ENCODE measurements at places on chromosomes 7 and 10.

DNA sequence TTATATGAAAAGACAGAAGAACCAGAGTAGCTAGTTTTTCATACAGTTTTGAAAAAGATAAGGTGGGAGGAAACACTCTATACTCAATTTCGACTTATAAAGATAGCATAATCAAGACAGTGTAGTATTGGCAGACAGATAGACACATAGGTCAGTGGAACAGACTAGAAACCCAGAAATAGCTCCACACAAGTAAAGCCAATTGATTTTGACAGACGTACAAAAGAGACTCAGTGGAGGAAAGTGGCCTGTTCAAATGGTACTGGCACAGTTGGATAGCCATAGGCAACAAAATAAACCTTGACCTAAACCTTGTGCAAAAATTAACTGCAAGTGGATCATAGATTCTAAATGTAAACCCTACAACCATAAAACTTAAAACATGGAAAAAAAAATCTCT is 46.8 kb downstream of the MAPK8 start:
- no peak for DNase-seq

- no peak for DNase-seq
Measured at GRCh38 chr10:110641256-110641655, 2.9 kb upstream of the RBM20 start.

- no peak for DNase-seq
Measured at GRCh38 chr7:96238474-96238873, 83.4 kb downstream of the SLC25A13 start.

DNA sequence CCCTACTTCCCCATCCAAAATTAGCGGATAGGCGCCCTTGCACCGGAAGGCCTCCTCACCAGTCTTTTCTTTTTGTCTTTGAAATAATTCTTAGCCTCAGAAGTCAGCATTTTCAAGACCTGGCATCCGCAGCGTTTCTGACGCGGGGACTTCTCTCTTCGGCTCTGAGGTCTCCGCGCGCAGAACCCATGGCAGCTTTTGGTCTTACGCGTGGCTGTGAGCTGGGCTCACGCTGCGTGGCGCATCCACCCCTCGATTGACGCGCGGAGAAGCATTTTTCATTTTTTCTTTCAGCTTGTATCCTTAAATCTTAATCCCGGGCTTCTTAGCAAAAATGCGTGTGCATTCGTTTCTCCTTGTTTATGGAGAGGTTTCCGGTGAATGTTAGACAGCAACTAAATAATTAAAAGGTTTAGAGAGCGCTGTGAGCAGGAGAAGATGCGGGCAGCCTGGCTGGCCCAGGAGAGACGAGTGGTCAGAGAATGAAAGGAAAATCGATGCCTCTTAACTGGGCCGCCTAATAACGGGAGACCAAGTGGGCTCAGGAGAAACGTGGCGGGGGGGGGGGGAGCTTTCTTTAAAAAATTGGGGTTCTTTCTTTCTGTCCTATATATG is 2.0 kb upstream of the GATA3 start:
- no peak for DNase-seq

- no peak for DNase-seq
Measured at GRCh38 chr7:51129527-51130472, 186.8 kb downstream of the COBL start.

DNA sequence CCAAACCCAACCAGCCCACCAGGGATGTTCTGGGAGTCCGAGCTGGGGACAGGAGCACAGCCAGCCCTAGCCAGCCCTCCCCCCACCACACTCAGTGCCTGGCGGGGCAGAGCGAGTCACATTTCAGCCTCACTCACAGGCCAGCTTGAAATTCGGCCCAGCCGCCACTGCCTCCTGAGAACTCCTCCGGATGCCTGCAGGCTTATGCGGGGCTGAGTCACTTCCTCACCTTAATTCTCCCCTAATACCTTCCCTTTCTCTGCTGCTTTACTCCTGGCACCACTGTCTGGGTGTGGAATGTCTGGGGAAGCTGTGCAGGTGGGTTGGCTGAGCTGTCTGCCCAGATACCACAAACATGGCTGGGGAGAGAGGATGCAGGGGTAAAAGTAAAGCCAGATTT is 22.6 kb upstream of the DLG5 start:
- DNase-seq: no peak

DNA sequence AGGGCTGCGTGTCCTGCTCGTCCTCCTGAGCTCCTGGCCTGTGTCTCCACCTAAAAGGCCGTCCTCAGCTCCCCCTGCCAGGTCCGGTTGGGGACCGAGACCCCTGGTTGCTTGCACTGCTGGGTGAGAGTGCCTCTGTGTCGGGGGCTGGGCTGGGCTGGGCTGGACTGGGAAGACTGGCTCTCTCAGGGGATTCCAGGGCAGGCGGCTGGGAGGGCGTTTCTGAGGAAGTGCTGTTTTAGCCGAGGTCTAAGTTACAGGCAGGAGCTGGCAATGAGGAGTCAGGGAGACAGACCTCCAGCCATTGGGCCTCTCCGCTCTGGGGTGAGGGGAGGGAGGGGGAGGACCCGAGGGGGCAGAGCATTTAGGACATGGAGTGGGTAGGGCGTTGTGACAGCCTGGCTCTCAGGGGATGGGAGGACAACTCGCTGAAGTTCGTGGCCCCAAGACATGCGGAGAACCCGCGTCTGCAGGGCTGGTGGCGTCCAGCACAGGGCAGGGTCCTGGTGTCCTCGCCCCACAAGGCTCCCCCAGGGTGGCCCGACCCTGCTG is 20.9 kb downstream of the FOXK1 start:
- DNase-seq: no peak

- no peak for DNase-seq
Measured at GRCh38 chr7:109895536-109895935, 1195.4 kb upstream of the LRRN3 start.

- peak; percentile 22 for DNase-seq
Measured at GRCh38 chr7:108459922-108460551, 3.8 kb upstream of the NRCAM start.

DNA sequence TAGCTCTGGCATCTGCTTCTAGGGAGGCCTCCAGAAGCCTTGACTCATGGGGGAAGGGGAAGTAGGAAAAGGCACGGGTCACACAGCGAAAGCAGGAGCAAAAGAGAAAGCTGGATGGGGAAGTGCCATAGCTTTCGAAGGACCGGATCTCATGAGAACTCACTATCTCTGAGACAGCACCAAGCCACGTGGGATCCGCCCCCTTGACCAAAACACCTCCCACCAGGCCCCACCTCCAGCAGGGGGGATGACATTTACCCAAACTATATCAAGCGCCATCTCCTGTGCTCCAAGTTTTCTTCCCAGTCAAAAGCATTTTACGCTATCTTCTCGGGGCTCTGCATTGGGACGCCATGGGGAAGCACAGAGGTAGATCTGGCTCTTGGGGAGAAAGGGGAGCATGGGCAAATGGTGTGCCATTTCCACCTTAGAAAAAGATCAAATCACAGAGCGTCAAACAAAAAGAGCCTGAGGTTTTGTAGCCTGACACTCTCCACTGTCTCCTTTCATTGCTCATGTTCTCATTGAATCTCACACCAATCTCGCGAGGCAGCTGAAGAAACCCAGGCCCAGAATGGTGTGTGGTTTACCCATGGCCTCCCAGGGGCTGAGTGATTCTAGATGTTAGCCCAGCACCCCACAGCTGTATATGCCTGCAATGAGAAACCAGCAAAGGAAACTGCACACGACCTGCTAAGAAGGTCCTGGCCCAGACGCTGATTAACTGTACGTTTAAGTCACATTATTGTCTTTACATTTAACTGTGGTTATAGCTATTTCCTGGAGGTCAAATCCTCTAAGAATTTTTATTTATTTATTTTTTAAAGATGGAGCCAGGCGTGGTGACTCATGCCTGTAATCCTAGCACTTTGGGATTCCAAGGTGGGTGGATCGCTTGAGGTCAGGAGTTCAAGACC is 8.1 kb upstream of the OLAH start:
- DNase-seq: peak; percentile 40

DNA sequence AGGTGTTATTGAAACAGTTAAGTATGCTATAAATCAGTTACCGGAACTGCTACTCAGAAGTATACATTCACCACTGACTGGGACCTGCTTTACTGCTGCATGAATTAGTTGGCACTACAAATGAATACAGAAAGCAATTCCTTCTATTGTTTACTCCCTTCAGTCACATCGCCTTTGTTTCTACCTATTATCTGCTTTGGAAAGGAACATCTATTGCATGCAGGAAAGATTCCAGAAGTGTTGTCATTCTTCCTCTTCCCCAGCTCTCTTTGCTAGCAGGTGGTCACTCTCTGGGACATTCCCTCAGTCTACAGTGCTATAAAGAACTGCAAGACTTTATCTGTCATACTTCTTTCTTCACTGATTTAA is 131.3 kb downstream of the ANK3 start:
- no peak for DNase-seq

GRCh38 chr7:84705079-84705478 is 481.8 kb downstream of the SEMA3D start:
- DNase-seq: no peak

DNA sequence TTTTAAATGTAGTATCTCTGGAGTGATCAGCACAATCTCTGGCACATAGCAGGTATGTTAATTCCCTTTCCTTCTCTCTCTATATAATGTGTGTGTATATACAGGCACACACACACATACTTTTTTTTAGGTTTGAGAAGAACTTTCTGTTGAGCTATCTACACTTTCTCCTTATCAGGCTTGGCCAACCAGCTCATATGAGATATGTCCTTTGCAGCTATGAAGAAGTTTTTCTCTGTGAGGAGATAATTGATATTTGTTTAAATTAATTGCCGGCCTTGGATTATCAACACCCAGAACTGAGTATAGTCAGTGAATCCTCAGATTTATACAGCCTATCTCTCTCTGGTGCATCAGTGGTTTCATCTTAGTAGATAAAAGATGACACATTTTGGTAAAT is 2.3 kb upstream of the MCU start:
- no peak for DNase-seq

- no peak for DNase-seq
Measured at GRCh38 chr7:67863911-67864310, 867.3 kb downstream of the TYW1 start.

DNA sequence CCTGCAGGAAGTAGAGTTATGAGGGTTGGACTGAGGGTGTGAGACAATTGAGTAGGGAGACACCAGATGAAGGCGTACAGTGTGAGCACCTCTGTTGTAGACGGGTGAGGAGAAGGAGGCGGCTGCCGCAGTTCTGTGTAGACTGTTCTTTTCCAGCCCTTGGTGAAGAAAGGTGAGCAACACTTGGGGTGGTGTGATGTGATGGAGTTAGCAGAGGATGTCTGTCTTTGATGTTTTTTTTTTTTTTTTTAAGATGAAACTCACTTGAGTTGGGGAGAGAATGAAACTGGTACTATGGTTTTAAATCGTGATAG is 42.8 kb upstream of the RNF216 start:
- no peak for DNase-seq

DNA sequence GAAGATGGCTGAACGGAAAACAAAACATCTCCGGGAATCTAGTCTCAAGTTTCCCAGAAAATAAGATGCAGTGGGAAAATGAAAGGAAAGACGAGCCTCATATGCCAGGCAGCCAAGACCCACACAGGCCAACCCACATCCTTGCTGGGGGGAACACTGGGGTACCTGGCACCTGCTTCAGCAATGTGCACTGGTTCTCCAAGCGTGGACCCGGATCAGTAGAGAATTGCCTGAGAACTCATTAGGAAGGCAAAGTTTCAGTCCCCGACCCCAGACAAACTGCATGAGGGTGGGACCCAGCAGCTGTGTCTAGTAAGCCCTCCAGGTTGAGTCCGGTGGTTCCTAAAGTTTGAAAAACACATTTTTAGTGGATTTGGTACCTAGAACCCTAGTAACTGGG is 18.4 kb downstream of the FAM53B start:
- no peak for DNase-seq

GRCh38 chr7:151745706-151746105 is 131.2 kb downstream of the PRKAG2 start:
- DNase-seq: no peak

DNA sequence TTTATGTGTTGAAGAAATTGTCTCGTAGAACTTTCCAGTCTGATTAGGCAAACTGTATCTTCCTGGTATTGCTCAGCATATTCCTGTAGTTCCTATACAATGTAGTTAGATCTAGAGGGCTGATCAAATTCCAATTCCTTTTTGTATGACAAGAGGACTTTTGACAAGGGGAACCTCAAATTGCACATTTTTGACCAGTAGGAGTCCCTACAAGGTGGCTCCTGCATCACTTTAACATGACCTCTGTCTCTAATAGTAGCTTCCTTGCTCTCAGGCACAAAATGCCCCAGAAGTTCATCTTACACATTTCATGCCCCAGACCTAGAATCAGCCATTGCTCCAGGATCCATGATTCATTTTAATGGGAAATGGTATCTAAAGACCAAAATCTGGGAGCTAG is 18.7 kb downstream of the HERPUD2 start:
- no peak for DNase-seq

DNA sequence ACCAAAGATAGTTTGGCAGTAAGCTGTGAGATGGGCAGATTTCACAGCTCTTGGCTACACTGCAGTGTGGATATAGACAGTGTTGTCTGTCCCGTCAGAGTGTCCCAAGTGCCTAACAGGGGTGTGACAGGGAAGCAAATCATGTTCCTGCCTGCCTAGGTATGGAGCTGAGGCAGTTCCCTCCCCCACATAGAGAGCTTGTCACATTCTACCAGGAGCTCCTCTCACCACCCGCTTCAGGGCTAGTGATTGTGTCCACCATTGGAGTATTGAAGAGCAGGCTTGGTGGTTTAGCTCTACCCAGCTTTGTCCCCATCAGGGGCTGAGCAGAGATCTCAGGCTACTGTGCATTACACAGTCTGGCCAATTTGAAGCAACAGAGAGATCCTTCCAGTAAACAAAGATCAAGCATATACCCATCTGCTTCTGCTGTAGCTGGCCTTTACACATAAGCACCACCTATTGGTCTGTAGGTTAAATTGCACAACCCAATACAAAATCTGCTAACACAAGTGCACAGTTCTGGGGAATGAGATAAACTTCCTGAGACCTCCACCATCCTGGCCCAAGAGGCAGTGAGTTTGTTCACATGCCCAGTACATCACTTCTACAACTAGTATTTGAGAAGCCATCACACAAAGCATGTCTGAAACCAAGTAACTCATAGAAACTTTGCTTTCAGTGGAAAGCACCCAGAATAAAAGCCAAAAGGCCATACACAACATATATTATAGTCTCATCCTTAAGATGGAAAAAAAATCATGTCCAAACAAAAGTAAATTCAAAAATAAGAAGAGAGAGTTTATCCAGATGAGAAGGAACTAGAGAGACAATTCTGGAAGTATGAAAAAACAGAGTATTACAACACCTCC is 67.3 kb downstream of the GLCCI1 start:
- DNase-seq: peak; percentile 42

DNA sequence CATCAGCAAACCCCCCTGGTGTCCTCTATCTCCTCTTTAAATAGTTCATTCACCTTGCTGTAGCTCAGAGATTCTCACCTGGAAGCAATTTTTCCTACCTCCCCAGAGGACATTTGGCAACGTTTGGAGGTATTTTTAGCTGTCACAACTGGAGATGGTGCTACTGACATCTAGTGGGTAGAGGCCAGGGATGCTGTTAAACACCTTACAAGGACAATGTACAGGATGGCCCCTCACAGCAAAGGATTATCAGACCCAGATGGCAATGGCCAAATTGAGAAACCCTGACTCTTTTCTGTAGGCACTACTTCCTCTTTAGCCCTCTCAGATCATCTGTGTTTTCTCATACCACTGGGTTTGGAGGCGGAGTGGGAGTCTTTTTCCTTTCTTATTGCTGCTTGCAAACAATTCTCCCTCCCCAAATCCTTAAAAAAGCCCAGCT is 13.2 kb upstream of the TRA2A start:
- peak; percentile 38 for DNase-seq

GRCh38 chr7:146542101-146542500 is 425.5 kb downstream of the CNTNAP2 start:
- no peak for DNase-seq
